KG1 (cell line): ENCODE measurements at places on chromosomes 2 and 18.

DNA sequence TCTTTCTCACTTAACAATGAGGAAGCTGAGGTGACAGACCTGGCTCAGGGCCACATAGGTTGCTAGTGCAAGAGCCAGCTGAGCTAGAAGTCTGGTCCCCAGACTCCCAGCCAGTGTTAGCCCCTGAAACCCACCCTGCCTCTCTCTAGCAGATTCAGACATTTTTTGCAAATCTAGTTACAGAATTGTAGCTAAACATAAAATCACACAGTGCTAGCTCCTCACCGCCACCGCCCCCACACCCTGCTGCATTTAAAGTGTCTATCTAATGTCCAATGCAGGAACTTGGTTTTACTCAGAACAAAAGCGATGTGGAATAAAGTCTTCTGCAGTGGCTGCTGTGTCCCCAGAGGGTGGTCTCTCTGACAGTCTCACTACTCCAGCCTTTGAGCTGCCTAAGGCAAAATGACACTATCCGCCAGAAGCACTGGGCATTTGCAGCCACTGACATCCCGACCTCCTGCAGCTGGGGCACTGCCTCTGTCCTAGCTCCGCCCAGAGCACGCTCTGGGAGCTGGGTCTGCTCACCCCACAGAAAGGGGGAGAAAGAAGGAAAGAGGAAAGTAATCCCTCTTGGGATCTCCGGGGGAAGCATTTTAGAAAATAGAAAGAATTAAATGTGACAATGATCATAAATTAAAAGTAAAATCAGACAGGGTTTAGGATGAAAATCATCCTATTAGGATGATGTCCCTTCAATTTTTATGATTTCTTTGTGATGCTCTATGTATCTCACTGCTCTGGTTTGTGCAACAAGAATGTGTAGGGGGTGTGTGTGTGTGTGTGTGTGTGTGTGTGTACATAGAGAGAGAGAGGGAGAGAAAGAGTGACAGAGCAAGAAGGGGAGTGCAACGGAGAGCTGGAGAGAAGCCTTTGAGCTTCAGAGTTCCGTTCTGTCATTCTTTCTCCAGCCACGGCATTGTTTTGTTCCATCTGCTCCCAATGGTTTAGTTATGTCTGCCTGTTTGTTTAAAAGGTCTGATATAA lies 50.5 kb upstream of the ST8SIA3 start:
- DNase-seq = no peak

GRCh38 chr2:207037896-207038295 lies 98.6 kb downstream of the CPO start:
- DNase-seq = no peak

DNA sequence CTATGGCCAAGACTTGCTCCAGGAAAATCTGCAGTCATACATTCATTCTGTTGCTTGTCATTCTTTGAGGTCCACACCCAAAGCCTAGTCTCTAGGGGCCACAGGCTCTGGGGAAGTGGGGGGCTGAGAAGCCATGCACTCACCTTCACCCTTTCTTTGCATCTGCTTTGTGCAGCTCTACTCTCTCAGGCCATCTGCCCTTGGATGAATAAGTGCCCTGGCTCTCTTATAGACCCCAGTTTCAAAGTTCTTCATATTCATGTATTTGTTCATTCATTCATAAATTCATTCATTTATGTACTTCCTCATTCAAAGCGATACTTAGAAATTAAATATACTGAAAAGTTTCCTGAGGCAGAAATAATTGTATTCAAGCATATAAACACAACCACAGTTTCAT lies 130.3 kb upstream of the FAM98A start:
- DNase-seq = no peak

GRCh38 chr2:48048476-48049171 lies 142.3 kb upstream of the FBXO11 start:
- no peak for DNase-seq

DNA sequence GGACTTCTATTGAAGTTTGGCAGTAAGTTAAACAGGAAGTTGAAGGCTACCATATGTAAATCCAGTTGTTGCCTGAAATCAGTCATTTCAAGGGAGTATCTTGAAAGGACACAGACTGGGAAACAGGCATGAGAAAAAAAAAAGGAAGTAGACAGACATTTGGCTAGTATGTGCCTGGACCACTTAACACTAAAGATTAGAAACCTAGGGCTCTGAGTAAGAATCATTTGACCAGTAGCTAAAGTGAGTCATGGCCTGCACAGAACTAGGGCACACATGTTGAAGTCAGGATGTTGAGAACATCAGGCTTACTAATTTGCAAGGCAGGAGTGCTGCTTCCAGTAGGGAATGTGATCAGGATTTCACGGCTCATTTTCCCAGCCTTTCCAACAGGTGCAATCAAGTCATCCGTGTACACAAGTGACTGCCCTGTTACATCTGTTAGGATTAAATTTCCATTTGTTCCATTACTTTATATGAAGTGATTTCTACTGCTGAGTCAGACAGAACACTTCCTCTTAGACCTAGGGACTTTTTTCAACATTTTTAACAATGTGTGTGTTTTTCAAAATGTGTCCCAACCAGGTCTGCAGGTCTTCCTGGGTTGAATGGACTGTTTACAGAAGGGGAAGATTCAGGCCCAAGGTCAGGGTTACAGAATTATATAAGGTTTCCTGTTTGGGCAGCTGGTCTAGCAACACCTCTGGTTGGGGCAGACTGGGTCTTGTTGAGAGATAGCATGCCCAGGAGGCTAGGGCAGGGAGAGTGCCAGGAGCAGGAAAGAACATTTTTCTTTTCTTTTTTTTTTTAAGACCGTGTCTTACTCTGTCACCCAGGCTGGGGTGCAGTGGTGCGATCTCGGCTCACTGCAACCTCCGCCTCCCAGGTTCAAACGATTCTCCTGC lies 145.6 kb downstream of the TGIF1 start:
- peak; percentile 23 for DNase-seq

- DNase-seq = no peak
These were observed 259.8 kb upstream of the HDAC4 start for GRCh38 chr2:239660390-239661230.

- no peak for DNase-seq
These were observed 187.1 kb downstream of the TCF4 start for GRCh38 chr18:55400590-55401541.

GRCh38 chr18:35581898-35582641 lies 530 bp downstream of the GALNT1 start:
- no peak for DNase-seq

GRCh38 chr2:109069331-109070194 lies 59.4 kb upstream of the SH3RF3 start:
- DNase-seq = no peak

DNA sequence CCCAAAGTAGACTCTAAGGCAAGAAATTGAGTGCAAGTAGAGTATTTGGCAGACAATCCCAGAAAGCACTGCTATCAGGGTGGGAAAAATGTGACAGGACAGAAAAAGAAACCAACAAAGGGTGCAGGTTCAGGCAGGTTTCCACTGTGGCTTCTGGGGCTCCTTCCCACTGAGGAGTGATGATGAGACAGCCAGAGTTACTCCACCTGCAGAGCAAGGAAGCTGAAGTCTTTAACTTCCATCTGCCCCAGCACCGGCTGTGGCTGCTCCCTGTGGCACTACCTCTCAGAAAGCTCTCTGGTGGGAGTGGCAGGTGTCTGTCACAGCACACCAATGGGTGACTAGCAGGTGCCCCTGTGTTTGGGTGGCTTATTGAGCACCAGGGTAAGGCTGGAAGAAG lies 37.6 kb upstream of the ACKR3 start:
- no peak for DNase-seq

DNA sequence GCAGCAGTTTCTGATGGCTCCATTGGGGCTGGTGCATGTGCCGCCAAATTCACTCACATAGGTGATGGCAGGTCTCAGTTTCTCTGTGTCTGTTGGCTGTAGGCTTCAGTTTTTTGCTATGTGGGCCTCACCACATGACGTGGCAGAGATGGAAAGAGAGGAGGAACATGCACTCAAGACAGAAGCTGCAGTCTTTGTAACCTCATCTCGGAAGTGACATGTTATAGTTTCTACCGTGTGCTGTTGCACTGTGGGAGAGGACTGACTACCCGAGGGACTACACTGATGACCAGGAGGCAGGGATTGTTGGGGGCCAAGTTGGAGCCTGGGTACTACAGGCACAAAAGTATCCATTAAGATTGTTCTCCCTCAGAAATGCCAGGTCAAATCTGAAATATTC lies 9.2 kb upstream of the CNRIP1 start:
- DNase-seq = no peak

DNA sequence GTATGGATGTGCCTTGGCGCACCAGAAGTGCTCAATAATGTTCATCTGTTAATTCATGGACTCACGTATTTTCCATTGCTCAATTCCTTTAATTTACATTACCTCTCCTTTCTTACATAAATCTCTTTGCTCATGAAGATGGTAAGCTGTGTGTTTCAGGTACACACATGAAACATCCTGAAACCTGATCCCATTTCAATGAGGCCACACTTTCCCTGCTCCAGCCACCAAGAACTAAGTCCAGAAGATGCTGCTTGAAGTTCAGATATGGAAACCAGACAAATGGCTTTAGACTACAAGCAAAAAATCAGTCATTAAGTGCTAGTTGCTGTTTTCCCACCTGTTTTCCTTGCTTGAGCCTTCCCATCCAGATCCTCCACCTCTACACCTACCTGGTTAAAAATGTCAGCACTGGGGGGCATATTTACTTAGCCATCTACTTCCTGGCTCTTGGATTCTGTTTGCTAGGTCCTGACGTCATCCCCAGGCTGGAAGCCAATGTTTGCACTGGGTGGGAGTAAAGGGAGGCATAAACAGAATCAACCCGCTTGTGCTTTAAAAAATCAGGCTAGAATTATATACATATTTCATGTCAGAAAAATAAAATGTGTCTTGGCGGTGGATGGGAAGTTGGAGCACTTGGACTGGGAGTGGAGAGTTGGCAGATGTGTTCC lies 309.7 kb downstream of the OSR1 start:
- no peak for DNase-seq

DNA sequence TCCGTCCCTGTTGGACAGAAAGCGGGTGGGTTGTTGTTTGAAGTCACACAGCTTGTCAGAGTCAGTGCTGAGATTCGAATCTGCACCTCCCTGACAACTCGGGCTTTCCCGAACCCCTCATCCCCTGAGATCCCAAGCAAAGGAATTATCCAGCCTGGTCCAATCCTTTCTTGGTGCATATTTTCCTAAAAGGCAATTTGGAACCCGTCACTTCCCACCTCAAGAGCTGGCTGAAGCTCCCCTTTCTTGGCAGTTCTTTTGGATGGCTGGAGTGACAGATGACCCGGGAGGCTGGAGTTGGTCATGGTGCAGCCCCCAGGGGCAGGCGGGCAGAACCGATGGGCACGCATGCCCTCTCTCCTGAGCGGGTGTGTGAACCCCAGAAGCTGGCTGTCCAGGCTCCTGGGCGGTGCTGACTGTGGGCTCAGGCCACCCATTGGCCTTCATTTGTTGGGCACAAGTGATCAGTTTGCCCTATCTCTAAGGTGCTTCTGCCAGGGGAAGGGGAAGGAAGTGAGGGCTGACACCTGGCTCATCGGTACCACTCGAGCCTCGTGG lies 97.8 kb downstream of the ASB1 start:
- DNase-seq = no peak

GRCh38 chr2:99325384-99325783 lies 10.7 kb downstream of the TXNDC9 start:
- no peak for DNase-seq

GRCh38 chr2:39487398-39488250 lies 50.5 kb upstream of the MAP4K3 start:
- DNase-seq = no peak

DNA sequence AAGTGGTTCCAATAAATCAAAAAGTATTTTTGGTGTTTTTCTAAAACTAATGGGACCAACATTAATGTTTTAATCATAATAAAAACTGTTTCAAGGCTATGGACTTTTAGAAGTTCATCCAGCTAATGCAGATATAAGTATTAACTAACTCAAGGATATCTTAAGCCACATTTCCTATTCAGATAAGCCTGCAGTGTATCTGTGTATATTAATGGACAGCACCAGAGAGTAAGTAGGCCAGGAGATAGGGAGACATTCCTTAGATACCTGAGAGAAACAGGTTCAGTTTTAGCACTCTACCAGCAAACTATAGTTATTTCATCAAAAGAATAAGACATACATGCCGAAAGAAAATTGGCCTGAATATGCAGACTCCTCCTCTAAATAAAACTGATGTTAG lies 27.3 kb downstream of the PREPL start:
- DNase-seq = no peak

DNA sequence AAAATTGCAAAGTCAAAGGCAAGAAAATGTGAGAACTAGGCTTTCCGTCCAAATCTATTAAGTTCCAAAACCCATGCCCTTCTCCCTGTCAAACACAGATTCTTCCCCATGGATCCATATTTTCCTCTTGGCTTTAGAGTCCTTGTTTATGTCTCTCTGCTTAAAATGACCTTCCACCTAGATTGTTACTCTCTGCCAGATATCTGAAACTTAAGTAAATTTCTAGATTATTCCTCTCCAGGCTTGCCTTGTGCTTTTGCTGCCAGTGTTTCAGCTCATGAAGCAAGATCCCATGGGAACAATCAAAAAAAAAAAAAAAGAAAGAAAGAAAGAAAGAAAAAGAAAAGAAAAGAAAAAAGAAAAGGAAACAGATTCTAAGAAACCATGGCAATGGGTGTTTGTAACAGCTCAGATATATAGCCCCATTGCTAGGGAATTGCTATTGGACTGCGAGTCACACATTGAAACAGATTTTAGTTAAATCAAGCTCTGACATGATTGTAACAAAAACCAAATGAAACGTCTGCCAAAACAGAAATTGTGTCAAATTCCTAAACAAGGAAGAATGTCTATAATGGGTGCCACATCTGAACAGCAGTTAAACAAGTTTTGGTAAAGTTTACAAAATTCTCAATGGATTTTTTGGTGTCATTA lies 660.7 kb upstream of the CNTNAP5 start:
- DNase-seq = no peak

DNA sequence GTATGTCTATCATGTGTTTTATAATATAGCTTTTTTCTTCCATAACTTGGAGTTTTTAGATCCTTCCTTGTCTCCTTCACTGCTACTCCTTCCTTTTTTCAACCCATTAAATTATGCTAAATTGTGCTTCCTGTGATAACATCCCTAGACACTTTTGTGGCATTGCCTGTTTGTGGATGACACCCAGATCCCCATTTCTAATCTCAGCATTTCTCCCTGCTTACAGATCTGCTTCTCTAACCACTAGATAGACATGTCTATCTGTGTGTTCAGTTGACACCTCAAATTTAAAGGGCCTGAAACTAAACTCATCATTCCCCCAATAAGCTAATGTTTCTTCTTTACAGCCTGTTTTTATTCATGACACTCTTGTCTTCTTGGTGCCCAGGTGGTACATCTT lies 244.8 kb downstream of the BABAM2 start:
- DNase-seq = no peak

- DNase-seq = no peak
These were observed 28.9 kb downstream of the MALT1 start for GRCh38 chr18:58700209-58700608.

DNA sequence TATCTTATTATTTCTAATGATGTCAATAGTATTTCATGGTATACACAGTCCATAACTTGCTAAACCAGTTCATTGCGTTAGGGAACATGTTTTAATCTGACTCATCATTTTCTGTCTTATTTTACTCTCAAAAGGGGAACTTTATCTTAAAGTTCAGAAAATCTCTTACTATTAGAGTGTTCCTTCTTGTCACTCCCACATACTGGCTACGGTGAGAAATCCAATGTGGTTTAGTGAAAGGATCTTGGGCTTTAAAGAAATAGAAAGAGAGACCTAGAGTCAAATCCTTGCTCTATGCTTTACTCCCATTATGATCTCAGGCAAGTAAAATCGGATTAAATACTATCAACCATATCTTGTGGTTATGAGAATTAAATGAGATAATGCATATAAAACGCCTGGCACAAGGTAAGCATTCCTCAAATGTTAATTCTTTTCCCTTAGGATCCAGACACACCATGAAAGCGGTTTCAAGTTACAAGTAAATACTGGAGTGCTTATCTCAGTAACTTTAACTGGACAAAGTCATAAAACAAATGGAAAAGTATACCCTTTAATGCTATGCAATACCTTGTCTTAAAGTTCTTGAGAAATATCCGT lies 576.0 kb downstream of the ARHGAP15 start:
- DNase-seq = no peak
